ENCODE measurements at places on chromosomes 3 and 15.
A peak's percentile ranks its signal among the peaks of the same experiment; 100 is the strongest.

GRCh38 chr3:129656659-129657247 is 50.3 kb upstream of the PLXND1 start:
- DNase-seq, result no peak

GRCh38 chr15:89114990-89115389 is 26.7 kb downstream of the ABHD2 start:
- peak; percentile 53 for DNase-seq

DNA sequence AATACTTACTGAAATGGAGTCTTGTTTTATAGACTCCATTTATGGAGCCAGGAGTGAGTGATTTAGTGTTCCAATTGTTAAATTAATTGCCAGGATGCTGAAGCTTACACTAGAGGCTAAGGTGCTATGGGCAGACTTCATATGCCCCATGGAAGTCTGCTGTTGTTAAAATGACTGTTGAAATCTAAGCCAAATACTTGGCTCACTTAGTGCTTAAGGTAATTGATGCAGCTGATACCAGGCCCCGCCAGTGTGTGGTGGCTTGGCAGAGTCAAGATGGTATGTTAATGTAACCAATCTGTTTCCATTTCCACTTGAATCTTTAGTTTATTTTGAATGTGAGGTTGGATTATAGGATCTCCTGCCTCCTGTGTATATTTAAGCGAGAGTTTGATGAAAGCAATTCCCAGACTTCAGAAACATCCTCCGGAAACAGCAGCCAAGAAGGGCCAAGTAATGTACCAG is 187.1 kb downstream of the ITPR1 start:
- DNase-seq, result no peak

- DNase-seq, result peak; percentile 30
These were observed 26.4 kb upstream of the LAMP3 start for GRCh38 chr3:183188895-183189462.

- DNase-seq, result no peak
These were observed 1.3 kb downstream of the ADAMTS9 start for GRCh38 chr3:64686446-64686908.

DNA sequence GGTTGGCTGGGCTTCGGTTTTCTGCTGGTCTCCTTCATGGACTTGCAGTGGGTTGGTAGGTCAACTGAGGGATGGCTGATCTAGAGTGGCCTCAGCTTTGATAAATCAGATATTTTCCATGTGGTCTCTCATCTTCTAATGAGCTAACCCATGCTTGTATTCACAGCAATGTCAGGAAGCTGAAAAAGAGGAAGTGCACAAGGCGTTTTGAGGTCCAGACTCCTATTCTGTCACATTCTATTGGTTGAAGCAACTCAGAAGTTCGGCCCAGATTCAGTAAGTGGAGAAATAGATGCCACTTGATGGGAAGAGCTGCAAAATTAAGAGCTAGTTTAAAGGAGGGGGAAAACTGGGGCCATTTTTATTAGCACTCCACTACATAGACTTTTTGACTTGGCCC is 361.2 kb downstream of the DIPK2A start:
- DNase-seq, result no peak

GRCh38 chr3:25542492-25543039 is 114.5 kb downstream of the RARB start:
- no peak for DNase-seq

- no peak for DNase-seq
These were observed 251.2 kb upstream of the CTDSPL start for GRCh38 chr3:37610529-37610928.

Measured in midbrain (tissue), 1 donor.